ENCODE measurements at places on chromosomes 7 and 10. TPM values are rescaled to one million over a fixed set of nuclear protein-coding genes. Genes with fewer than 3 reads are reported as not detected.

The SVOPL gene
- total RNA-seq: not detected

The HOXA4 gene
- 1.1 TPM for total RNA-seq

The MMD2 gene
- not detected for total RNA-seq

The STRIP2 gene
- total RNA-seq: 20.4 TPM

The TAS2R41 gene
- not detected for total RNA-seq

DNA sequence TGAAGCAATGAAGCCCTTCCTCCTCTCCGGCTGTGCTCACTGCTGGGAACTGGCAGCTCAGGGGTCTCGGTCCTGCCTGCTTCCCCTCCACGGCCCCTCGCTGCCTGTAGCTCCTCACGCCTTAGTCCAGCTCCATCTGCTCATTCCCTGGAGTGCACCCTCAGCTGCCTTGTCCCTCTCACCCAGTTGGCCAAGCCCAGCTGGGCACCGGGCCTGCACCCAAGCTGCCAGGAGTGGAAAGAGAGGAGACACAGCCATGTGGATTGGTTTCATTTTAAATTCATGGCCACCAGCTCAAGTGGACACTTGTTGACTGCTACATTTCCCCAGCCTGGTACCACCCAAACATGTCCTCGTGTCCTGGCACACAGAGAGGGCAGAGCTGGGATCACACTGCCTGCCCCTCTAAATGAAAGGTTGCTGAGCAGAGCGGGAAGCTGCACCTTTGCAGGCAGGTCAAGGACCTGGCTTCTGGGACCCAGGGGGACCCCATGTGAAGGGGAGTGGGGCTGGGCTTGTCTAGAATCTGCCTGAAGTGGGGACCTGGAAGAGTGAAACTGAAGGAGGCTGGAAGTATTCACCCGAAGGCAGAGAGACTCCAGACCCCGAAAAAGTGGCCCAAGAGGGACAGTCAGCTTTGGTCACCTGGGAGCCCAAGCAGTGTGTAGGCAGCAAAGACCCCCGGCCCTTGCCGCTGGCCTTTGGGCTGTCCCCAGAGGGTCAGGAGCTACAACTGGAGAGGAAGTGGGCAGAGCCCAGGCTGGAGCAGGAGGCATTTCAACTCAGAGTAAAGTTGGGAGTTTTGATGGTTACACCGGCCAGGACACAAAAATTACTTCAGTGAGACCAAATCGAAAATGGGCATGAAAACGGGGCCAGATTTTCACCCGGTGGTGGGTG lies 15.0 kb upstream of the BNIP3 start:
- DNase-seq: peak; percentile 83

DNA sequence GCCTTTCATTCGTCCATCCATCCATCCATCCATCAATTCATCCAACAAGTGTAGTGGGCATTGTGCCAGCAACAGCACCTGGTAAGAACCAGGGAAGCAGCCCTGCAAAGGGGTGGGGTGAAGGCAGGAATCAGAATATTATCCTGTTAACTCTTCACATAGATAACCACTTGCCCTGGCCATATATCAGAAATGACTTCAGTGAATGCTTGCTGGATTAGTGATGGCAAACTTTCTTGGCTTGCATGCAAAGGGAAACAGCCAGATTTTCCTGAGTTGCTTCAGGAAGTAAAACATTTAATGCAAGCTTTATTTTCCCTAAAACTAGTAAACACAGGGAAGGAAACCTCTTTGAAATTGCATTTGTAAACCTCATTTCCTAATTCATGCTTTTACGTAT lies 743 bp downstream of the OR2A5 start:
- DNase-seq: no peak

DNA sequence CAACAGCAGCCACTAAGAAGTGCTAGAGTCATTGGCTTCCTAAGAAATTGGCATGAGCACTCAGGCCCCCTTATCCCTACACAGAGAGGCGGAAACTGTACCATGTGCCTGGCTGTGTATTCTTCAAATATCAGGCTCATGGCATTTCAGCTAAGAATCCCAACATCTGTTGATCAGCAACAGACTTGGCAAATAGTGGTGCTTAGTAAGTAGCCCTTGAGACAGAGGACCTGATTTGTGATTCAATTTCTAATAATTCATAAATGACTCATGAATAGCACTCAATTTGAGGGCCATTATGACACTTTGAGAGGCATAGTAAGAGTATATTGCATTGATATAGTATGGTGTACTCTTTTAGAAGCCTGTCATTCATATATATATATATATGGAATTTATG lies 309.1 kb downstream of the LRMDA start:
- no peak for DNase-seq

- no peak for DNase-seq
These were observed 16.7 kb upstream of the GAD2 start for GRCh38 chr10:26199841-26200240.

DNA sequence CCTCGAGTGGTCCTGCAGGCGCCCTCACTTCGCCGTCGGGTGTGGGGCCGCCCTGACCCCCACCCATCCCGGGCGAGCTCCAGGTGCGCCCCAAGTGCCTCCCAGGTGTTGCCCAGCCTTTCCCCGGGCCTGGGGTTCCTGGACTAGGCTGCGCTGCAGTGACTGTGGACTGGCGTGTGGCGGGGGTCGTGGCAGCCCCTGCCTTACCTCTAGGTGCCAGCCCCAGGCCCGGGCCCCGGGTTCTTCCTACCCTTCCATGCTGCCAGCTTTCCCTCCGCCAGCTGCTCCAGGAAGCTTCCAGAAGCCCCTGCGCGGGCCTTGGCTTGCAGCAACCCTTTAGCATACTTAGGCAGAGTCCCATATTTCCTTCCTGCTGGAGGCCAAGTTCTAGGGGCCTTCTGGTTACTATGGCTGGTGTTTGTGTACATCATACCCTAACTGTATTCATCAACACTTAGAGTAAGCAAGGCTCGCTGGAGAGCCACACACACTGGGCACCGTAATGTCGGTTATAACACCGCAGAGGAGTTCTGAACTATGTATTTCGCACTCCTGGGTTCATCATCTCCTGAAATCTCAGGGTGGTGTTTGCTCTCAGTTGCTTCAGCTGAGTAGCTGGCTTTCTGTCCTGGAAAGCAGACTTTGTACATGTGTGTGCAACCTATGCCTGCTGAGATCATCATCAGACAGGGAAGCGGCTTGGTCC lies 471 bp downstream of the MGMT start:
- DNase-seq: no peak

DNA sequence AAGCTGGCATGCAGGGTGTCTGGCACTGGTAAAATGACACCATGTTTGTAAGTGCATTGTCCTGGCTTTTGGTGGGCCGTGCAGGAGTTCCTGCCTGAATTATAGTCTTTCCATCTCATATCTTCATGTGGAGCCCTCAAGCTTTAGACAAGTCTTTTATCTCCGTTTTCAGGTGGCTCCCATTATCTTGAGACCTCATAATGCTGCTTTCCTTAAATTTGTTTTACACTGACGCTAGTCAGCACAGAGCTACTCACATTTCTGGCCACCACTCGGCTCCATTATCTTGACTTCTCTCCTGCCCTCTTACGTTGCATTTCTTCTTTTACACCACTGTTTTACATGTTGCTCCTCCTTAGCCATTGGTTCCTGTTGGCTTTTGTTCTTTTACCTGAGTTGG lies 37.2 kb downstream of the LRRC4 start:
- DNase-seq: no peak

DNA sequence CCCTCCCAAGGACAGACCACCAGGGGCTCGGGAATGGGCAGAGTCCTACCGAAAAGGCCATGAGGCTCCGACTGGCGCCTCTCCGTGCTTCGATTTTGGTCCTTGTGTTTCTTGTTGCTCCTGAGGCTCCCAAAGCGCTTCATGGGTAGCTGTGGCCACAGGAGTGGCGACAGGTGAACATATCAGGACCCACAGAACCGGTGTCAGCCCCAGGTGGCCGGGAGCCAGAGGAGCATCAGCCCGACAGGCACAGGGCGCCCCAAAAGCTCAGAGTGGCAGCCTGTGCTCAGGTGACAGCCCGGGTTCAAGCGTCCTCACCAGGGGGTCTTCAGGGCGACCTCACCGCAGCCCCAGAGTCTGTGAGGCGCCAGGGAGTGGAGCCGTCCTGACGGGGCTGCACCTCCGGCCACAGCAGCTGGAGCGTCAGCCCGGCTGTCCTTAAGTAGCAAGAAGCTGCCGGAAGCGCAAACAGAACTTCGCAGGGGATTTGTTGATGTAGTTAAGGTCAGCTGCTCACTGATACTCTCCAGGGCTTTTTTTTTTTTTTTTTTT lies 141.0 kb downstream of the PRKAG2 start:
- DNase-seq: no peak

GRCh38 chr10:15558136-15558535 lies 161.6 kb downstream of the ITGA8 start:
- DNase-seq: no peak

- DNase-seq: peak; percentile 66
These were observed 120.9 kb downstream of the VIPR2 start for GRCh38 chr7:159023746-159024145.

DNA sequence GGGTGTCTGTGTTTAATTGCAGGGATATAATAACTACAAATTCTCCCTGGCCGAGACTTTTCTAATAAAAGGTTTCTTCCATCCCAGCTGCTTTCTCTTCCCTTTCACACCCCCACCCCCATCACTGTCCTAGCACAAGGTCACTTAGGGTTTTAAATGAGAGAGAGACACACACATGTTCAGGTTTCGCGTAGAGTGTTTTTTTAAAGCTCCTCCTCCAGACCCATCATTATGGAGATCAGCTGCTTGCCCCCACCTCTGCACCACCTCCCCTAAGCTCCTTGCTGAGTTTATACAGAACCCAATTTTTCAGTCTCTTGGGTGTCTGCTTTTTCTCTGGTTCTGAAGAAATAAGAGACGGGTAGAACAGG lies 18.6 kb downstream of the LRMDA start:
- DNase-seq: no peak

GRCh38 chr7:116689790-116690259 lies 17.8 kb downstream of the MET start:
- DNase-seq: no peak

- DNase-seq: no peak
These were observed 94.1 kb downstream of the CDCA7L start for GRCh38 chr7:21851559-21851967.

- DNase-seq: no peak
These were observed 232.3 kb downstream of the MAGI2 start for GRCh38 chr7:79221211-79221610.

- no peak for DNase-seq
These were observed 80.5 kb downstream of the JMJD1C start for GRCh38 chr10:63385254-63385653.

- DNase-seq: no peak
These were observed 106.5 kb upstream of the INSIG1 start for GRCh38 chr7:155191137-155191536.

GRCh38 chr10:17094844-17095243 lies 34.8 kb downstream of the CUBN start:
- no peak for DNase-seq

GRCh38 chr7:149285603-149286002 lies 23.6 kb downstream of the ZNF783 start:
- no peak for DNase-seq

DNA sequence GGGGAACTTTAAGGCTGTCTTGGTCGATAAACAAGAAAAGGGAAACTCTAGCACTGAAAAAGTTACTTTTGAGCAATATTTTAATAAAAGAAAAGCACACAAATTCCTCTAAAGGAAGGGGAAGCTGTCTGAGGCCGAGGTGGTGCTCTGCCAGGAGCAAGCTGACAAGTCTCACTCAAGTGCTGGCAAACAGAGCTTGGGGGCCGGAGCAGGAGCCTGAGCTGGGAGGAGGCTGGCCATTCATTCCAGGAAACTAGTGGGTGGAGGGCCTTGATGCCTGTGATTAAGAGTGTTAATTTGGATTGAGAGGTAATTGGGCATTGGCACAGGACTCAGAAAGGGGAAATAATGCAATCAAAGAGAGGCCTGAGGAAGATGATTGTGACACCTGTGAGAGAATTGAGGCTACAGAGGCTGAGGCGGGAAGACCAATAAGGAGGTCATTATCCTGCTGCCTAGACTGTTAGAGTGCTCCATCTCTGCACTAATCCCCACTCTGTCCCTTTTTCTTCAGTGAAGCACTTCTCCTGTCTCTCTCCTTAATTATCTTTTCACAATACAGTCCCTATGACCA lies 154.9 kb upstream of the COL1A2 start:
- DNase-seq: peak; percentile 75

DNA sequence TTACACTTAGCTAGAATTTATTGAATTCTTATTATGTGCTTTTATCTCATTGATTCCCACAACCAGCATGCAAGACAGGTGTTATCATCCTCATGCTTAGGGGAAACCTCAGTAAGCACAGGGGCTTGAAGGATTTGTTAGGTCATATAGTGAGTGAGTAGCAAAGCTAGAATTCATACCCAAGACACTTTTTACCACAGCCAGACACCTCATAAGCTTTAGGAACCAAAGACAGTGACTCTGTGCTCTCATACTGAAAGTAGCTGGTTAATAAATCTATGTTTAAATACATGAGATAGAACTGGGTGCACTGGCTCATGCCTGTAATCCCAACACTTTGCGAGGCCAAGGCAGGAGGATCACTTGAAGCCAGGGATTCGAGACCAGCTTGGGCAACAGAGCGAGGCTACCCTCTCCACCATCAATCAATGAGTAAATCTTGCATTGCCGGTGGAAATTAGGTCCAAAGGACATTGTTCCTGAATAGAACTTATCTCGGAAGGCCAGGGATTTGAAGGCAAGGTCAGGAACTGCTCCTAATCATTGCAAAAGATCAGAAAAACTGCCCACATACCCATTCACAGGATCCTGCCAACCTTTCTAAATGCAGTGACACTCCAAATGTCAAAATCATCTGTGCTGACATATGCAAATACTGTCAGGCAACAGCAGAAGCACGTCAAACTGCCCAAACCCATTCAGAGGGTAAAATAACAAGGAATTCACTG lies 523.5 kb downstream of the PARD3 start:
- no peak for DNase-seq

DNA sequence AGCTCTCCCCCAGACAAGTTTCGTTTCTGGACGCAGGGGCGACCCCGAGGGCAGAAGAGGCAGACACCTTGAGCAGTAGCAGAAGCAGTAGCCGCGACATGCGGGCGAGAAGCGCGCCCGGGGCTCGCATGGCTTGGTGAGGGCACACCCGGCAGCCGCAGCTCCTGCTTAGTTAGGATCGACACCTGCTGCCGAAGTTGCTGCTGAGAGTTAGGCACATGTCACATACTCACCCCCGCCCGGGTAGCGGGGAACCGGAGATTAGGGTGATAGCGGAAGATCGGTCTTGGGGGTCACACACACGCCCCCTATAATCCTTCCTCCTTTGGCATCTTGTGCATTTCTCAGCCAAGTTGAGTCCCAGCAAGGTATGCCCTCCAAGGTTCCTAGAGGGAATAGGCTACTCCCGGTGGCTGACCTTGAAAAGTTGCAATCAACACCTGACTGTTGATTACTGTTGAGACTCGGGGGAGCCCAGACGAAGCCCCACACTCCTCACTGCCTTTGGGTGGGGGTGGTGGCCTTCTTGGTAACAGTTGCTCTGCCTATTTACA lies 668 bp downstream of the GPR37 start:
- no peak for DNase-seq

Data from cardiac septum (tissue), 1 donor.